ENCODE measurements at places on chromosomes 4 and X.

DNA sequence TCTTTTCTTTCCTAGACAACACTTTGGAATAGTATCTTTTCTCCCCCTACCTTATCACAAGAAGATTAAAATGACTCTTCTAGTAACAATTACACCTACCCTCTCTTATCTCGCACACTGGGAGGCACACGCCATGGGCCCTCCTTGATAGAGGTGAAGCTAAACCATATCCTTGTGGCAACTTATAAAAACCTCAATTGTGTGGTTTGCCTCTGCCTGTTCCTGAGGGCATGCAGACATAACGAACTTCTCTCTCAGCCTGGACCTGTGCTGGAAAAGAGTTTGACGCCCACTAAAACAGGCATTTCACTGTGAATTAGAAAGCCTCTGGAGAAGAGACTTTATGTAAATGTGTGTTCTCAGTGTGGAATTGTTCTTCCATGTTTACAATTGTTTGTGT, 141.2 kb downstream of the NDST3 start:
- no peak for DNase-seq

DNA sequence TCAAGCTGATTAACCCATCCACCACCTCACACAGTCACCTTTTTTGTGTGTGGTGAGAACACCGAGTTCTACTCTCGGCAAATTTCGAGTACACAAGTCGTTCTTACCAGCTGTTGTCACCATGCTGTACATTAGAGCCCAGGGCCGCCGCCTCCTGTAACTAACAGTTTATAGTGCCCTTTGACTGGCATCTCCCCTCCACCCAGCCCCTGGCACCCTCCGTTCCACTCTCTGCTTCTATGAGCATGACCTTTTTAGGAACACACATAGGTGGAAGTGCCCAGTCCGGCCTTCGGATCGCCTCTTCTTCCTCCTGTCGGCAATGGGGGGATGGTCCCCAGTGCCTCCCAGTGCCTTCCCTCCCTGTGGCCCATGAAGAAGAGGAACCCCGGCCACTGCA, 141.4 kb downstream of the STK32B start:
- DNase-seq = no peak

DNA sequence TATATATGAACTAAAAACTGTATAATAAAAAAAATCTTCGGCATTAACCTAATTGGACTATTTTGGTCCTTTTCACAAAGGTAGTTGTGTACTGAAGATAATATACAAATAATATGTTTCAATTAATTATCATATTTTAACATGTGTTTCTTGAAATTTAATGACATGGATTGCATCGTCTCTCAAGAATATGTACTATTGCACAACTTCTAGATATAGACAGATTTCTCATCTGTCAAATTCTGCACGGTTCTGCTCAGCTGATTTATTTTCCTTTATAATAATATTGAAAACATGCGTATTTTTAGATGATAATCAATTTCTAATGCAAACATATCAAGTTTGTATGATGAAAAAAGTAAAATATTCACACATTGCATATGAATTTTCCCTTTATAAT, 498.7 kb upstream of the PABPC4L start:
- no peak for DNase-seq

DNA sequence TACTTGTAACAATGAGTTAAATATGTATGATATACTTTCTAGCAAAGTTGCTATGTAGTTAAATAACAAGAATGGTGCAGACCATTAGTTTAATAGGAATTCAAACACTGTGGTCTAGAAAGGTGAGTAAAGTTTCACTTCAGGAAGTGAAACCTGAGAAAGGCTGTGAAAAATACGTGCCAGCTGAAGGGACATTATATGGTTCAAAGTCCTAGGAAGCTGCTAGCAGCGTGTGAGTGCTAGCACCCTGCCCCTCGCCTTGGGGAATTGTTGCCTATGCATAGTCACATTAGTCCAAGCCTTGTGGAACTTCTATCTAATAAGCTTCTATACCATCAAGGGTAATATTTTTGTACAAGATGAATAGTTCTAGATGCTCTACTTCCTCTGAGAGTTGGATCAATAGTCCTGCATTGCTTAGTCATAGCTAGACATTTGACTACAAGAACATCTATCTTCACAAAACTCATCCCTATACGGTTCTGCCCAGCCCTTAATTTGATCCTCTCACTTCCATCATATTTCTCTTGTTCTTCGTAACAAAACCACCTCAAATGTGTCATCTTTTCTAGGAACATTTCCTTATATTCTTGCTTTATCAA, 45.8 kb upstream of the ARSJ start:
- no peak for DNase-seq

GRCh38 chr4:78939667-78940008, 400 bp upstream of the PAQR3 start:
- DNase-seq = no peak

- DNase-seq = no peak
Measured at GRCh38 chrX:11764602-11765067, 6.6 kb downstream of the MSL3 start.

GRCh38 chrX:11266573-11267003, 26.6 kb upstream of the AMELX start:
- DNase-seq = no peak

- DNase-seq = no peak
Measured at GRCh38 chr4:35399912-35400311, 844.4 kb downstream of the ARAP2 start.

DNA sequence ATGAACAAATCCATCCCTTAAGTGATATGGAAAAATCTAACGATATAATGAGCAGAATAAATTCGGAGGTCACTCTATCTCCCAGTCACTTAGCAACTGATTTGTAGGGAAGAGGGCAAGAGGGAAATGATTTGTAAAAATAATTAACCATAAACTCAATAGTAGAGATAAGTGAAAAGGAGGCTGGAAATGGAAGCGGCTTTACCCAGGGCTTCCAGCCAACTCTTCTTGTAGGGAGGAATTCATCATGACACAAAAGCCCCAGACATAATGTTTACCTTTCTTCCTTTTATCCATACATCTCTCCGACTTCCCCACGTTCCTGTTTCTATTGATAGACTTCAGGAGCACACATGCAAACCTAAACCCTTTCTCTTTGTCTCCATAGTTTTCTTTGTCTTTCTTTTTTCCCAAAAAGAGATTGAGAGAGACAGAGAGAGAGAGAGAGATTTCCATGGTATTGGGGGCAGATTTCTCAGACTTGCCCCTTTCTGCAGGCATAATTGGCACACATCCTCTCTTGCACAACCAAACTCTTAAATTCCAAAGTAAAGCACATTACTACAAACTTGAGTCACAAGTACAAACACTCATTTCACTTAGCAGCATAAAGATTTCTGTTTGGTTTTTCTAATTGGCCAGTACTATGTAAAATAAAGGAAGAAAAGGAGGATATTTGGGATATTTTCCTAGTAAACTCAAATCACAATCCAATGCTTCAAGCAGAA, 140.9 kb downstream of the MAPK10 start:
- DNase-seq = no peak

GRCh38 chr4:38011511-38012162, 51.4 kb downstream of the PTTG2 start:
- DNase-seq = no peak

GRCh38 chrX:127571834-127572233, 480.4 kb downstream of the ACTRT1 start:
- no peak for DNase-seq

- DNase-seq = no peak
Measured at GRCh38 chrX:7334253-7334935, 186.4 kb upstream of the PUDP start.

- no peak for DNase-seq
Measured at GRCh38 chr4:150253965-150254630, 175.9 kb downstream of the DCLK2 start.

GRCh38 chr4:158783785-158784184, 15.0 kb downstream of the FNIP2 start:
- no peak for DNase-seq

DNA sequence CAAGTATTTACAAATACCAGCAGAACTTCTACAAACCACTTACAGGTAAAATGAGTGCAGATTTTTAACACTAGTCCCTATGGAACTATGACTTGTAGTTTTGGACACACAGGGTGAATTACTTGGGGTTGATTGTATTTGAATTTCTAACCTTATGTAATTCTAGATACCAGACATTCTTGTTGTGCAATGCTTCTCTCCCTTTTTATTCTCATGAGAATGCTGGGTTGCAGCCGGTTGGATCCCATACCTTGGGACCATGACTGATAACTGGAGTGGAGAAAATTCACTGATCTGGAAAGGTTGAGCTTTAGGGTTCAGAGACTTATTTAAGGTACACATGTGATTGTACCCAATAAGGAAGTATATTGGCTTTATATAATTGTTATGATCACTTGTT, 8.8 kb downstream of the TET2 start:
- no peak for DNase-seq

GRCh38 chr4:74266081-74266480, 42.2 kb upstream of the EPGN start:
- no peak for DNase-seq

DNA sequence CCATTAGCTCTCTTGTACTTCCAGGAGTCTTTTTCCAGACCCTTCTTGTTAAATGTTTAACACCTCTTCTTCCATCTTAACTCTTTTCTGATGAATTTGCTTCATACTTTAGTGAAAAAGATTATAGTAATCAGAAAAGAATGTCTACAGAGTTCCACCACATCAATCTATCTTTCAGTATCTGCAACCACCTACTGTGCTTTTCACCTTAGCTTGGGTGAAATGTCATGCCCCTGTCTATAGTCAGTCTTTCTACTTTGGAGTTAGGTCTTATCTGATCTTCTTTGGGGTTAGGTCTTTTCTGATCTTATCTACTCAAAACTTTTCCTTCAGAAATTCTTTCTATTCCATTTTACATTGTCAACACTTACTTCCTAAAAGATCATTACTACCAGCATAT, 1310.2 kb downstream of the PCDH7 start:
- DNase-seq = no peak

- DNase-seq = no peak
Measured at GRCh38 chr4:173273941-173274340, 60.2 kb downstream of the HMGB2 start.

DNA sequence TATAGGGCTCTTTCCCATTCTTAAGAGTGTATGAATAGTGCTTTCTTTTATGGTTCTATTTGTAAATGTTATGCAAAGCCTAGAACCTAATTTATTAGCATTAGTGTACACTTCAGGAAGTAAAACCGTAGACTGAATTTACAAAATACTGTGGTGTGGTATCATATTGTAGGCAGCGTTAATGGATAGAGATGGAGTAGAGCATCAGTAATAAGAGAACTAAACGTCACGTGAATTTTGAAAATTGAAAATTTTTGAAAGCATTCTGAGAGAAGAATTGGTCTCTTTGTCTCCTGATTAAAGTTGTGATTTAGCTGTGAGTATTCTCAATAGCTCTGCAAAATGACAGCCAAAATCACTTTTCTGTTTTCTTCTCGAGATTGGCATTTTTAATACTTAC, 2.9 kb downstream of the STIM2 start:
- DNase-seq = no peak
